GDM1 (cell line): ENCODE measurements at places on chromosomes 2 and 18.

DNA sequence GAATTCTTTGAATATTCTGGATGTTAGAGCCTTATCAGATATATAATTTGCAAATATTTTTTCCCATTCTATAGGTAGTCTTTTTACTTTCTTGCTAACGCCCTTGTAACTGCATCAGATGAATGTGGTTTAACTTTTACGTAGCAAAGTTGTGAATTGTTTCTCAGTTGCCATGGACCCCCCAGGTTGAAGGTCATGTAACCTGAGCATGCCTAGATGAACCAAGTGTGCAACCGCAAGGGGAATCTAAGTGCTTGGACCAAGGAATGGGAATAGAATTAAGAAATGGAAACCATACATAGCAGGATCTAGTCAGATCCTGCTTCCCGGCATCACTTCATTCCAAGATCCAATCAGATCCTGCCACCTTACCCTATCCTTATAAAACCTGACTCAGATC lies 65.1 kb upstream of the TNP1 start:
- no peak for DNase-seq

GRCh38 chr2:77834360-77835002 lies 312.3 kb upstream of the LRRTM4 start:
- DNase-seq: no peak

- no peak for DNase-seq
Observed at GRCh38 chr2:62883629-62884028, 167.0 kb upstream of the OTX1 start.

DNA sequence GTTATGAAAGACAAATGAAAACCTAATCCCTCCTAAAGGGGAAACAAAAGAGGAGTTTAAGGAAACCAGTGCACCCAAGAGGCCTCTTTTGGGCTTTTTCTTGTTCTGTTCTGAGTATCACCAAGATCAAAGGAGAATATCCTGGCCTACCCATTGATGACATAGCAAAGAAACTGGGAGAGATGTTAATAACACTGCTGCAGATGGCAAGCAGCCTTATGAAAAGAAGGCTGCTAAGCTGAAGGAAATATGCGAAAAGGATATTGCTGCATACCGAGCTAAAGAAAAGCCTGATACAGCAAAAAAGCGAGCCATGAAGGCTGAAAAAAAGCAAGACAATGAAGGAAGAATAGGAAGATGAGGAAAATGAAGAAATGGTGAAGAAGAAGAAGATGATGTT lies 23.6 kb upstream of the STAT4 start:
- no peak for DNase-seq

DNA sequence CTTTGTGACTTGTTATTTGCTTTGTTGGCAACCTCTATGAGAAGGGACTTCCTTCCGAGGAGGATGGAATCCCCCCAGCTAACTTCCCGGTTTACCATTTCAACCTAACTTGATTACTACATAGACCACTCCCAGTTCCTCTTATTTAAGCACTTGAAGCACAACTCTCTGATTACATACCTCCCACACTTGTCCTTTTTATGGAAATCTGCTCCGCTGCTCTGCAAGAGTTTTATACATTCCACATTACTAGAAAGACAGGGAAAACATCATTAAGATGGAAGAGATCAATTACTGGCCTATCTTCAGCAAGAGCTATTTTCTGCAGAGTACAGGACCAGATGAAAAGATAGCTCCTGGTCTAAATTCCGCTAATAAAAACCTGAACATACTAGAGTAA lies 160.0 kb upstream of the PGAP1 start:
- no peak for DNase-seq

DNA sequence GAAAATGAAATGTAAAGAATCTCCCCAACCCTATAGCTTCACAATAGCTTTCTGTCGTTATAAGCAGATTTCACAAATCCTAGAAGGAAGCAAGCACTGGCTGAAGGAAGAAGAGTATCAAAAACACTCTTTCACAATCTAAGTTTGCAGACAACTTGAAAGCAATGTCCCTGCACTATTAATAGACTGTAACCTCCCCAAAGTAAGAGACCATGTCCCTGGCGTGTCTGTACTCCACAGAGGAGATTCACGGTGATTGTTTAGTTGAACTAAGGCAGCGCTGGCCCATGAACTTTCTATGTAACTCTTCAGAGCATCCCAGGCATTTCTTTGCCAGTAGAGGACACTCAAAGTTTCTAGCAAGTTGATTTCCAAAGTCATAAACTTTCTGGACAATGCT lies 128.0 kb upstream of the HNRNPA3 start:
- no peak for DNase-seq

GRCh38 chr2:177748360-177748759 lies 324.2 kb downstream of the PDE11A start:
- no peak for DNase-seq

GRCh38 chr2:186561467-186562208 lies 28.2 kb upstream of the ITGAV start:
- no peak for DNase-seq

DNA sequence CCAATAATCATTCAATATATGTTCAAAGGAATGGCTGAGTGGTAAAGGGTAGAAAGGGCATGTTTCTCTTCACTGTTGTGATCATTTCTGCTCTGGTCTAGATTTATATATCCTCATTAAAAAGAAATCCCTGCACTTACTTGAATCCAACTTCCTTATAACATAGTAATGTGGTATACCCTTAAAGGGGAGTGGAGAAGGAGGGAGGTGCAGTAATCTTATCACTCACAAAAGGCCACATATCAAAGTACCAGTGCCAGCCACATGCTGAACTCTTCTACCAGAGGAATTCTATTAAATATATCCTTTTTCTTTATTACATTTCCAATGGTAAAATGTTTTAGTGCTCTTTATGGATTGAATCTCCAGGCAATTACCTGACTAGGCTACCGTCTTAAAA lies 3.3 kb downstream of the KATNAL2 start:
- no peak for DNase-seq

DNA sequence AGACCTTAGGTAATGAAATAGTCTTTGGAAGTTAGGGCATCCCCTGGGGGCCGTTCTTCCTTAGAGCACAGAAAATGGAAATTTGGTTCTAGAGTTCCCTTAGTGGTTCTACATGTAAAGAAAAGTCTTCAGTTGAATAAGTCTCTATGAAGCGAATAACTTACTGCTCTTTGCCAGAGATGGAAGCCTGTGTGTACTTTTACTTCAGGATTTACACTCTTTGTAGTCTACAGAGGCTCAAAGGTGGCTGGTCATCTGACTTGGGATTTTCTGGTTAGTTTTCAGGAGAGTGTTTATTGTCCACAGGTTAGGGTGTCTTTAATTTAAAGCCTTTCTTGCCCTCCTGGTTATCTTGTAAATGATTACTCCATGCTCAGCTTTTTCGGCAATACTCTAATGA lies 210.6 kb downstream of the ZNF521 start:
- no peak for DNase-seq

DNA sequence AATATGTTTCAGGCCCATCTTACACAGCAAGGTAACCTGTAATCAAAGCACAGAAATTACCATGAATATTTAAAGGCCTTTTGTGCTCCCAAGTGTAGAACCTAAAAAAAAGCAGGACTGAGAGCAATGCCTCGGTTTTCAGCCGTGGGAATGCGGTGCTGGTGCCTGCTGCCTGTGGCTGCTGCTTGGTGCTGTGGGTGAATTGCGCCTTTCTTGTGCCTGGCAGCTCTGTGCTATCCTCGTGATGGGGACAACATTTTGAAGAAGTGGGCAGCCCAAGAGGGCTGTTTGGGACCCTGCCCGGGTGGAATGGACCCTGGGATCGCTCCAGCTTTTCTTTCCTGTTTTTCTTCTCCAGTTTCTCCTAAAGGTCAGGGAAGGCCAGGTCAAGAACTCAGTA lies 91.2 kb downstream of the ASAP2 start:
- no peak for DNase-seq

DNA sequence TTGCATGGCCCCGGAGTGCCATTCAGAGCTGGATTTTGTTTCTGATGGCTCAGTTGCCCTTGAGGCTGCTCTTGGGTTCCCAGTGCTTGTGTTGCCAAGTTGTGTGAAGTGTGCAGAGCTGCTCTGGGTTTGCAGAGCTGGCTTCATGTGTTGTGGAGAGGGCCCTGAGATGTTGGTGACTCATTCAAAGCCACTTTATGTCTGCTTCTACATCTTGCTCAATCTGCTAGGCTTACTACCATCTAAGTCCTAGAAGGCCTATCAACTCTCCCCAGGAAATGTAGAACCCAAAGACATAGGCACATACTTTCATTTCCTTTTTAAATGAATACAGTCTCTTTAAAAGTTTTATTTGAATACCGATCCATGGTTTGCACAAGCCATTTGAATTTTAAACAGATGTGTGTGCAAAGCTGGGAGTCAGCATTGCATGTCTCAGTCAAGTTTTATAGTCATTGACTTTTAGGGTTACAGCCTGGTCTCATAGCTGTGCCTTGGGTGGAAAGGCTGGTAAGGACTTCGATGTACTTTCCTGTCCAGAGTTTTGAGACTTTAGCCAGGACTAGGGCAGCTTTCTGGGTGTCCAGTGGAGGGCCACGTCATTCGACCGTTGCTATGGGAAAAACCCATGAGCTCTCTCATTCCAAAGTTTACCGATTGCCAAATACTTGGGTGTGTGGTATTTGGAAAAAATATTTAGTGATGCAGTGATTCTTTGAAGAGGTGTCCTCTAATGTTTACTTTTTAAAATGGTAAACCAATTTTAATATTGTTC lies 105.0 kb downstream of the LTBP1 start:
- DNase-seq: no peak

GRCh38 chr2:28062867-28063266 lies 172.3 kb downstream of the BABAM2 start:
- no peak for DNase-seq

DNA sequence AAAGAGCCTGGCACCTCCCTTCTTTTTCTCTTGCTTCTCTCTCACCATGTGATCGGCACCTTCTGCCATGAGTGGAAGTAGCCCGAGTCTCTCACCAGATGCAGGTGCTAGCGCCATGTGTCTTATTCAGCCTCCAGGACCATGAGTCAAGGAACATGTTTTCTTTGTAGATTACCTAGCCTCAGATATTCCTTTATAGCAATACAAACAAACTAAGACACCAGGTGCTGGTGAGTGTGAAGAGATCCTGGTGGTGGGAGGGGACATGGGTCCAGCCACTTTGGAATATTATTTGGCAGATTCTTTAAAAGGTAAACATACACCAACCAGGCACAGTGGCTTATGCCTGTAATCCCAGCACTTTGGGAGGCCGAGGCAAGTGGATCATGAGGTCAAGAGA lies 5.9 kb upstream of the USP40 start:
- no peak for DNase-seq

DNA sequence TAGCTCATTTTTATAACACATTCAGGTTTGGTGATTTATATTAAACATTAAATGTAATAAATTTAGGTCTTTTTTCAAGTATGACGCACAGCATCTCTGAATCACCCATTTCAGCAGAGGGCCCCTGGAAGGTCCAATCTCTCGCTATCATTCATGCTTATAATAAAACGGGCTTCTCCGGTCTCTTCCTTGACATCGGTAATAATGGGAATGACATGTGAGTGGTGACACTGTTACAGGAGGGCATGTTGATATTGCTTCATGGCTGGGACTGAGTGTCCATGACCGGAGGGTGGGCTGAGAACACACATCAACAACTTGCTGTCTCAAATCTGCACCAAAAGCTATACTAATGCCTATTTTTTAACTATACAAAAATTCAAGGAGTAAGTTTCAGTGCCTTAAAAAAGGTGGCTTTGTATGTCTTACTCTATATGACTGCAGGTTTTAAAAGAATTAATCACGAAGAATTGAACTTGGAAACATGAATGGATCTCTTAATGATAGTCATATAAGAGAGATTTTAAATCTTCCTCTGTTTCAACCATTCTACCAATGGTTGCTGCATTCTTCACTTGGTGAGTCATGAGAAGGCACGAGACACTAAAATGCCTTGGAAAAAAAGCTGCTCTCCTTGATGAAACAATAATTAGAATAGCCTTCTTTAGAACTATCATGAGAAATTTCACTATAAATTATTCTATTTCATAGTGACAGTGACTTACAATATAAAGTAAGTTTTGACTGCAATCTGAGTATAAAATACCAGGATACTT lies 101.9 kb upstream of the NRP2 start:
- DNase-seq: no peak

DNA sequence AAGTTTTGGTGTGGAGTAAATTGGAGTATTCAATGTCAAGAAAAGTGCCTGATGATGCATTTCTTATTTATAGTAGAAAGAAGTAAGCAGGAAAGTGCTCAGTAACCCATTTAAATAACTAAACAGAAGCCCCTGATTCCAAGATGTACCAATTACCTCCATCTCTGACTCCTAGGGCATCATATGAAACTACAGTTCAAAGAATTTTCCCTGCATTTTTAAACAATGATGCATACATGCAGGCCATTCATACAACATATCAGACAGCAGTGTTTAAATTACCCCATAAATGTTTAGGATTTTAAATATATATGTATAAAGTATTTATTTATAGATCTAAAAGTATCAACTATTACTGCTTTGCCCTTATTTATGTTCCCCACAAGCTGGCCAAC lies 36.2 kb downstream of the FTCDNL1 start:
- DNase-seq: no peak

DNA sequence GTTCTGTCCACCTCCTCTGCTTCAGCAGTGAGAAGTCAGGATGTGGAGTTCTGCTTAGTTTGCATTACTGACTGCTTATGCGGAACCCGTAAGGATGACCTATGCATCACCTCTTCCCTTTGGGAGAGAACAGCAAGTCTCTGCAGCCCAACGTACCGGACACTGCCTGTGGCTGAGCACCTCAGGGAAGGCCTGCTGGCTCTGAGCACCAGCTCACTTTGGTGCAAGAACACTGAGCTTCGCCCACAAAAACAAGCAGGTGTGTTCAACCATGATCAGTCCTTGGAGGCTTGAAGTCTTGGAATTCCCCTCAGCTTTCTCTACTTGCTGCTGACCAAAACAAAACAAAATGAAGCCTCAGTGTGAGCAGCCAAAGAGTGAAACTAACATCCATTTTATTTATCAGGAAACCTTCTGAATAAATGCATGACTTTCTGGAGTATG lies 52.7 kb upstream of the NCK2 start:
- no peak for DNase-seq

- DNase-seq: no peak
Observed at GRCh38 chr2:56860991-56861390, 677.2 kb downstream of the CCDC85A start.

- DNase-seq: no peak
Observed at GRCh38 chr2:8480915-8481314, 200.9 kb upstream of the ID2 start.

GRCh38 chr2:179850188-179850587 lies 11.2 kb downstream of the ZNF385B start:
- no peak for DNase-seq

DNA sequence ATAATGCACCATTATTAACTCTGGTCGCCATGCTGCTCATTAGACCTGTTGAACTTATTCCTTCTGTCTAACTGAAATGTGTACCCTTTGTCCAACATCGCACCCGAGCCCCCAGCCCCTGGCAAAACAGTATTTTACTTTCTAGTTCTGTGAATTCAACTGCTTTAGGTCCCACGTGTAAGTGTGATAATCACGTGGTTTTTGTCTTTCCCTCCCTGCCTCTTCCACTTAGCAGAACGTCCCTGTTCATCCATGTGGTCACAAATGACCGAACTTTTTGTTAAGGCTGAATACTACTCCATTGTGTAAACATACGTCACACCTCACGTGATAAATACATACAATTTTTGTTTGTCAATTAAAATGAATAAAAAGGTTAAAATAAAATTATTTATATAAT lies 826.9 kb downstream of the DCDC2C start:
- DNase-seq: no peak
